T-helper 2 cell (primary cell): ENCODE measurements at places on chromosomes 5 and 9.

DNA sequence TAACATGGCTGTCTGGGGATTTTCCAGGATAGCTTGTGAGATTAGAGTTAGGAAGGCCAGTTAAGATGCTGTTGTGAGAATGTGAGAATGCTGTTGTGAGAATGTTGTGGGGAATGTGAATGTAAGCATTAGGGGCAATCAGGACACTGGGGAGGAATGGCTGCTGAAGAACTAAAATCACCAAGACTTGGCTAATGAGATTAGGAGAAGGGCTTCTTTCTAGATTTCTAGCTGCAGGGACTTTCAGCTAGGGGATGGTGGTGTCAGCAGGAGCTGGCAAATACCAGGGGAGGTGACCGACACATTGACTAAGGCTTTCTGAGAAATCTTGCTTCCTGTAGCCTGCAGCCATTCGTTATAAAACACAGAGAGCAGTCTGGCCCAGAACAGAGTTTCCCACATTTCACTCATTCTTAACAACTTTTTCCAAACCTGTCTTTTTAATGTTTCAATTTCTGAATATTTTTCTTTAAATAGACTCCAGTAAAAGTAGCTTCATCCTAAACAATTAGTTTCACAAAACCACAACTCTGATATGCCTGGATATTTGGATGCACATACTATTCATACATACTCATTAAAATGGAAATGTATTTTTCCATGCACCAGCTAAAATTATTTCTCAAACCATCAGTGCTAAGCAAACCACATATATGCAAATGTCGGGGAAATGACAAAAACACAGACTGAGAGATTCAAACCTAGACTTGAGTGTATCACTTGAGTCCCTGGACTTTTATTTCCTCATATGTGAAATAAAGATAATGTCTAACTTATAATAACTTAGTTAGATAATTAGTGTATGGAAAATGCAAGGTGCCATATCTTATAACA, 89.3 kb upstream of the TNC start:
- no peak for DNase-seq

DNA sequence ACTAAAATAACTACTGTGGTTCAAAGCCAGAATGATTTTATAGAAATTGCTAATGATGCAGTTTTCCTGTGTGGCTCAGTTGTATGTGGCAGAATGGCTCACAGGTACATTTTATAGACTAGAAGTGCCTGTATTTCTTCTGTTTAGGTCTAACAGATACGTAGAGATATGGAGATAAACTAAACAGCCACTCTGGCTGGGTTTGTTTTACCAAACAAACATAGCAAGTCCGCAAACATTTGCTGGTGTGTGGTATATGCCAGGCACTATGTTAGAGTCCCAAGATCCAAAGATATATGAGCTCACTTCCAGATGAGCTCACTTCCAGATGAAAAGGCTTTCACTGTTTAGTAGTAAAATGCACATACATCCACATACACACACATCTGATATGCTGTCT, 24.4 kb downstream of the ADRB2 start:
- no peak for DNase-seq

- DNase-seq: no peak
Measured at GRCh38 chr5:55073211-55073610, 29.2 kb upstream of the GZMA start.

DNA sequence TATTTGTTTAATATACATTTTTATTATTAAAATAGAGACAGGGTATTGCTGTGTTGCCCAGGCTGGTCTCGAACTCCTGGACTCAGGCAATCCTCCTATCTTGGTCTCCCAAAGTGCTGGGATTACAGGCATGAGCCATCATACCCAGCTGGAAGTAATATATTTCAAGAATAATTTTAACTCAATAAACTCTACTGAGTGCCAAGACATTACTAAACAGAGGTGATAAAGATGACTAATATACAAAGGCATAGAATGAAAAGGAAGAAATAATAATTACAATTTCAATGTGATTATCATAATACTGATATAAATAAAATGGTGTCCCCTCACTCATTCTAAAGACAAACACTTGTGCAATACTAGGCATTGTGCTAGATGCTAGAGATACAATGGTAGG, 13.9 kb downstream of the GOLPH3 start:
- DNase-seq: no peak

DNA sequence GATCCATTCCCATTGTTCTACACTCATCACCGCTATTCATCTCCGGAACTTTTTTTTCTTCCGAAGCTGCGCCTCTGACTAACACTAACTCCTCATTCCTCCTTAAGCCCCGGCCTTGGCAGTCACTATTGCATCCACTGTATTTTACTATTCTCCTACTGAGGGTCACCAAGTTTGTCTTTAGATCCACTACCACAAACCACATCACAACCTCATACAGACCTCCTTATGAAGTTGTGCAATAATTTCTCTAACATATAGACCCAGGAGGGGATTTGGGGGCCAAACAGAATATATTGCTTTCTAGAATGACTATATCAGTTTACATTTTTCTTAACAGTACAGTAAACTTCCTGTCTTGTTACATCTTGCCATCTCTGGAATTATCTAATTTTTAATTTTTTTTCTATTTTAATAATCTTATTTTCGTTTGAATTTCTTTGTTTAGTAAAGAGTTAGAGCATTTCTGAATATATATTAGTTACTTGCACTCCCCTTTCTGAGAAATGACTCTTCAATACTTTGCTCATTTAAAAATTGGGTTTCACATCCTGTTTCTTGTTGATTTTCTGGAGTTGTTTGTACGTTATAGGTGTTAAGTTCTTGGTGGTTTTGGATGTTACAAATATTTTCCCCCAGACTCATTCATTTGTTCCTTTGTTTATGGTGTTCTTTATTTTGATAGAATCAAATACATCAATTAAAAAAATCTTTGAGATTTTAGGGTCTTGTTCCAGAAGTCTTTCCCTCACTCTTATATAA, 37.1 kb downstream of the DMRT2 start:
- no peak for DNase-seq

DNA sequence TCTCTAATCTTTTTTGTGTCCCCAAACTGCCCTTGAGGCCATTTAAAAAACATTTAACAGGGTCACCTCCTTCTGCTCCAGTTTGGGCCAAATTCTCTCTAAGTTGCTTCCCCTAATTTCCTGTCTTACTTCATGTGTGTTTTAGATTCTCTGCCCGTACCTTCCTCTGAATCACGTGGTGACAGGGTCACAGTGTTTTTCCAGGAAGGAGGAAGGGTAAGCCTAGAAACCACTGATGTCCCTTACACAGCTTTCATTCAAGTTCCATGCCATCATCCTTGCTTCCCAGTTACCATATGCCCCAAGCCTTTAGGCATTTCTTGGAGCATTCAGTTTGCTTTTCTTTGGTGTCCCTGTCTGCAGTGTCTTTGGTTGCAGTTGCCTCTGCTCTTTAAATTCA, 42.4 kb upstream of the MACIR start:
- no peak for DNase-seq

DNA sequence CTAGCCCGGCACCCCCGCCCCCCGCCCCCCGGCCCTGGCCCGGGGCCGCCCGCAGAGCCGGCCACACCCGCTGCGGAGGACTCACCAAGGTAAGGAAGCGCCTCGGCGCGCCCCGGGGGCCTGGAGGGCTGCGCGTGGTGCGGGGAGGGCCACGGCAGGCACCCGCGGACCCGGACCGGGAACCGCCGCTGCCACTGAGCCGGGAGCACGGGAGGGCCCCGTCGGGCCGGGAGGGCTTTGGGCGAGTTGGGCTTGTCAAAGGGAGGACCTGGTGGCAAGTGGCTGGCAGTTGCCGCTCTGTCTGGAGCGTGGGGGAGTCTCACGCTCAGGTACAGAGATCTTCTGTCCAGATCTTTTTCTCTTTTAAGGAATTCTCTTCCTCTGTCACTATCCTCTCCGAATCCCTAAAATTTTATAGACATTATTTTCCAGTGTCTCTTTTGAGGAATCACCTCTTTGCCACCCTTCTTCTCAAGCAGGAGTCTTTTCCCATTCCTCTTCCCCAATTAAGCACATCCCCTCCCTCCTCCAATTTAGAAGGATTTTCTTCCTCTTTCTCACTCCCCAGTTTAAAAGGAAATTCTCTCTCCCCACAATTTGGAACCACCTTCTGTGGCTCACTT, 11.3 kb upstream of the LHX2 start:
- DNase-seq: no peak

DNA sequence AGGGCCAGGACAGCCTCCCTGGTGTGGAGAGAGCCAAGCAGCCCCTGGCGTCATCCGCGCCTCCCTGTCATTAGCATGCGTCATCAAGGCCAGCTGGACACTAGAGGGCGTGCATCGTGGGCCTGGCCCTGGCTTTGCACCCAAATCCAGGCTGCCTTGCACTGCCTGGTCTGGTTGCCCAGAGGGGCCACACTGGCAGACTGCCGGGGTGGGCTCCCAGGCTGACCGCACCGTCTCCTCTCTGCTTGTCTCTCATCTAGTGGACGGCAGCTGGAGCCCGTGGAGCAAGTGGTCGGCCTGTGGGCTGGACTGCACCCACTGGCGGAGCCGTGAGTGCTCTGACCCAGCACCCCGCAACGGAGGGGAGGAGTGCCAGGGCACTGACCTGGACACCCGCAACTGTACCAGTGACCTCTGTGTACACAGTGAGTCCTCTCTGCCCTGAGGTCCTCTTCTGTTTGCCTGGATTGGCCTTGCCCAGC, 29.0 kb downstream of the HK3 start:
- no peak for DNase-seq

- no peak for DNase-seq
Measured at GRCh38 chr9:27535701-27536118, 6.1 kb upstream of the MOB3B start.

GRCh38 chr9:71171517-71171916, 50.1 kb upstream of the TRPM3 start:
- no peak for DNase-seq

DNA sequence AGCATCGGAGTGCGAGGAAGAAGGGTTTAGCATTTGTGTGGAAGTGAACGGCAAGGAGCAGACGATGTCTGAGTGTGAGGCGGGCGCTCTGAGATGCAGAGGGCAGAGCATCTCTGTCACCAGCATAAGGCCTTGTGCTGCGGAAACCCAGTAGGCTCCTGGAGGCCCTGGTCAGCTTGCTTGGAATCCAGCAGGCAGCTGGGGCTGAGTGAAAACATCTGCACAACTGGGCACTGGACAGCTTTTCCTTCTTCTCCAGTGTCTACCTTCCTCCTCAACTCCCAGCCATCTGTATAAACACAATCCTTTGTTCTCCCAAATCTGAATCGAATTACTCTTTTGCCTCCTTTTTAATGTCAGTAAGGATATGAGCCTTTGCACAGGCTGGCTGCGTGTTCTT, 72.1 kb downstream of the C7 start:
- no peak for DNase-seq

DNA sequence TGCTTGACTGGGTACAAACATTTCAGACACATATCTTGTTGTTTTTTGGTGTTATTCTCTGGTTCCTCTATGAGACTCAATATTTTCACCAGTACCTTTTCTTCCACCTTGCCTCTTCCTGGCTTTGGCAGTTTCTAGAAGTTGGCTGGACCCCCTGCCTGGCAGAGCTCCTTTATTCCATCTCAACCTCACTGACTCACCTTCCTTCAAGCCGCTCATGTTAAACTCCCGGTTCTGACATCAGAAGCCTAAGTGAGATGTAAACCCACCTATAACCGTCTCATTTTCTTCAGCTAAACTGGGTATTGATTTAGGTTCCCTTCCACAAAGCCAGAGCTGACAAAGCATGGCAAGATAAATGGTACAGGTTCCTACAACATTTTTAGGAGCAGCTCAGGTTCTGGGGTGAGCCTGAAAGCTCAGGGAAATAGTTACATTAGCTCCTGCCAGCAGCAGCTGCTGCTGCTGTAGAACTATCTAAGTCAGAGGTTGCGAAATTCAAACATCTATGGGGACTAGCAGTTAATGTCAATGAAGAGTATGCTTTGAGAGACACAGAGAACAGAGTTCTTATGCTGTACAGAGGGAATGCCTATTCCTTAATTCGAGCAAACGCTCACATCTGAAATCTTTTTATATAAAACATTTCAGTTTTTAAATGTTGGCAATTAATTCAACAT, 197.1 kb upstream of the NR3C1 start:
- DNase-seq: no peak

DNA sequence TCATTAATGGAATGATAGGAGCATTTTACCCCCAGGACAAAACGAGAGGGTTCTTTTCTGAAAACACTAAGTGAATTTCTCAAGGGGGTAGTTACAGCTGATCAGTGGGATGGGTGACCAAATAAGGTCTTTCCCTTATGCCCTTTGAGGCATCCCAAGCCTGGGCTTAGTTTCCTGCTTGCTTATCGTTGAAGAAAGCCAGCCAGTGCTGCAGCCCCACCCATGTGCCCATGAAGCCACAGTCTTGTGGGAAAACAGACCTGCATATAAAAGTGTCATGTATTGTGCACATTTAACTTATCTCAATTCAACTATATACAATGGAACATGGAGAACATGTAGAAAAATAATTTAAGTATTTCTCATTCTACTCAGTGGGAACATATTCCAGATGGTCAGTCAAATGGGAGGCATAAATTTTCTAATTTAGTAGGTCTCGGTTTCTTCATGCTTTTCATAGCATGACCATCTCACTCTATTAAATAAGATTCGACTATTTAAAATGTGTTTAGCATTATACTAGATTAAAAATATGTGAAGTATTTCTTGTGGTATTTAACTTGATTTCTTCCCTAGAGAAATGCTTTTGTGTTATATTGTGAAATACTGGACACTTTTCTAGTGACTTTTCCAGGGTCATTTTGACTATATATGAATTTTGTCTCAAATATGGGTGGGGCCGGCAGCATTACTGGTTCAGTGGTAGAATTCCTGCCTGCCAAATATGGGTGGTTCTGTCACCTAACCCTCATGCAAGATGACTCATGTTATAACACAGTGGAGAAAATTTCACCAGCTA, 189.7 kb upstream of the SGCD start:
- no peak for DNase-seq

GRCh38 chr5:133700251-133700650, 87.9 kb upstream of the FSTL4 start:
- DNase-seq: no peak

DNA sequence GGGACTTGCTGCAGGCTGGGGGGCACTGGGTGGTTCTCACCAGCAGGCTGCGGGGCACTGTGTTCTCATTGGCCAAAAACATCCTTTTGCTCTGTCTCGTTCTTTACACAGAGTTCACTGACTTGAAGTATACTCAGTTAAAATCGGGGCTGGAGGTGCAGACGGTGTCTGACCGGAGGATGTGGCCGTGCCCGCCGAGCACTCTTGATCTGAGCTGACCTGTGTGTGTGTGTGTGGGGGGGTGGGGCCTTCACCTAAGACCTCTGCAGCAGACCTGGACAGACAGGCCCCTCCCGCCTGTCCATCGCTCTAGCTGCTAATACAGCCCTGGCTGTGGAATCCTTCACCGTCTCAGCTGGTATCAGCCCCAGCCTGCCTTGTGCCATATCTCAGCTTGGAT, 7.1 kb downstream of the TOR1B start:
- DNase-seq: no peak

- no peak for DNase-seq
Measured at GRCh38 chr9:124006448-124007361, 4.9 kb upstream of the LHX2 start.

GRCh38 chr5:79800979-79801827, 111.6 kb downstream of the CMYA5 start:
- no peak for DNase-seq

DNA sequence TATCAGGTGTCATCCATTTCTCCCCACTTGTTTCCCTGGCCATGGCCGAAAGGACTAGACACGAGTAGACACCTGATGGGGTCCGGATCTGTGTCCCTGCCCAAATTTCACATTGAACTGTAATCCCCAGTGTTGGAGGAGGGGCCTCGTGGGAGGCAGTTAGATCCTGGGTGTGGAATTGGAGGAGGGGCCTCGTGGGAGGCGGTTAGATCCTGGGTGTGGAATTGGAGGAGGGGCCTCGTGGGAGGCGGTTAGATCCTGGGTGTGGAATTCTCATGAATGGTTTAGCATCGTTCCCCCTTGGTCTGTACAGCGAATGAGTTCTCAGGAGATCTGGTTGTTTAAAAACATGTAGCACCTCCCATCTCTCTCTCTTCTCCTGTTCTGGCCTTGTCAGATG, 165.8 kb downstream of the NR3C1 start:
- no peak for DNase-seq
